Stimulated activated CD8-positive, alpha-beta memory T cell treated with anti-CD3 and anti-CD28 coated beads, Interleukin-12 subunit alpha, Interleukin-12 subunit beta, amount 100 ng/mL, for 1 hour (primary cell): ENCODE measurements at places on chromosomes 1 and 21.

DNA sequence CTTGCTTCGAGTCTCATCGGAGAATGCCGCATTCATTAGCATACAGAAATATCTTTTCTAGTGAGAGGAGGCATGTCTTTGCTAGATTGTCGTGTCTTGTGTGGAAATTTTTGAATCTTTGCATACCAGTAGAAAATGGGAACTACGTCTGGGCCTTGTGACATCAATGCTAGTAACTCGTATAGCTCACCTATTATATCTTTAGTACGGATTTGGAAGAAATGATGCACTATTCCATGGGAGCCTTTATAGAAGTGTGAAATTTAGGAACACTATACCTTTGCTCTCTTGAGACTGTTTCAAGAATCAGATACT, 835 bp downstream of the UHMK1 start:
- DNase-seq = no peak

DNA sequence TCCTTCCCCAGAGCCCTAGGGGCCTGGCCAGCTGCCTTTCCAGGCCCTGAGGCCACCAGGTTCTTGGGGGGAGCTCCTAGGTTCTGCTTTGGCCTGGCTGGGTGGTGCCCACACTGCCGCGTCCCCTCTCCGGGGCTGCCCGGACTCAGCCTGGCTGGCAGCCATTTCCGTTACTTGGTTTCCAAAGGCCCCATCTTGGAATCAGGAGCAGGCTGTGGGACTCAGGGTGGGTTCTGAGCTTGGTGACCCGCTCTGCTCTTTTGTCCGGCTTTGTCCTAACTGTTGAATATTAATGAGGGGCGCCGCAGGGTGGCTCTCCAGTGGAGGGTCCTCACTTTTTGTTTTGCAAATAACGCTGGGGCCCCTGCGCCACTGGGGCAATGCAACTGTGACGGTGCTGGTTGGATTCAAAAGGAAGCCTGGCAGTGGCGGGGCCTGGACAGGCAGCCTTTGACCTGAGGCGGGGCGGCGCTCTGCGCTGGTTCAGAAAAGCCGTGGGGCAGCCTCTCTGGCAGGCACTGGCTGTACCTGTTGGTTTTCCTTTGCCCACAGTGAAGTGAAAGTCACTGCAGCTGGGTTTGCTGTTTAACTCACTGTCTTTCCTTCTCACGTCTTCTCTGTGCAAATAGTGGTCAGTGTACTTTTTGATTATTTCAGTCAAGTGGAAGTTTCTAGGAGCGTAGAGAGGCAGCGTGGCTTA, 20.2 kb downstream of the SKI start:
- DNase-seq = no peak

- DNase-seq = no peak
Observed at GRCh38 chr1:236058141-236058934, 6.6 kb downstream of the NID1 start.

DNA sequence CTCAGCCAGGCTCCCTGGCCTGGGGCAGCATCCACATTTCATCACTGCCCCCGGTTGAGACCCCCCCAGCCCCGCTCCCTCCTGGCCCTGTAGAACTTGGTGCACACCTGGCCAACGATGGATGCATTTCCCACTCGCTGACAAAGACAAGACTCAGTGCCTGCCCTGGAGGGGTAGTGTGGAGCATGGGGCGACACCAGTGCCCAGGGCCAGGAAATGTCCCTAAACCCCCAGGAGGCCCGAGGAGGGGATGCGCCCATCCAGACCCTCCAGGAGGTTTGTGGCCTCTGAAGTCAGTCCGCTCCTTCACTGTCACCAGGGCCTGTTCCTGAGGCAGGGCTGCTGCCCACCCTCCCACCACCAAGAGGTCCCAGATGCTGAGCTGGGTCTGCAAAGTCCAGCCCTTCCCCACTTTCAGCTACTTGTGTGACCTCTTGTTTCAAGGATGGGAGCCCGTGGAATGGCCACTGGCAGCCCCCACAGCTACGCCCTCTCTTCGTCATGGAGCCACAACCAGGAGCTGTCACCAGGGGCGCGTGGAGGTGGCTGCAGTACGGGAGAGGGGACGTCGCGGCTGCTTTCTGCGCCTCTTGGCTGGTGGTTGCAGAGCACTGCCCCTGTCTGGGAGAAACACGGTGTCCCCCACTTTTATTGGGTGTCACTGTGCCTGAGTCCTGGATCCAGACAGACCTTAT, 35.7 kb downstream of the AJAP1 start:
- no peak for DNase-seq

DNA sequence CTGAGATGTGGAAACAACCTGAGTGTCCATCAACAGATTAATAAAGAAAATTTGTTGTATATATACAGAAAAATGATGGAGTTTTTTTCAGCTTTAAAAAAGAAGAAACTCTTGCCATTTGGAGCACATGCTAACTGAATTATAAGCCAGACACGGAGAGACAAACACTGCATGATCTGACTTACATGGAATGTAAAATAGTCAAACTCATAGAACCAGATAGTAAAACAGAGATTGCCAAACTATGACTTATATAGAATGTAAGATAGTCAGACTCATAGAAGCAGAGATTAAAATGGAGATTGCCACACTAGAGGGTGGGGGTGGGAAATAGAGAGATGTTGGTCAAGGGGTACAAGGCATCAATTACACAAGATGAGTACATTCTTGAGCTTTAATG, 1786.6 kb downstream of the PLA2G4A start:
- no peak for DNase-seq

- no peak for DNase-seq
Observed at GRCh38 chr1:37032660-37033354, 1.5 kb downstream of the GRIK3 start.

GRCh38 chr1:19974822-19975416, 4.5 kb downstream of the PLA2G2A start:
- no peak for DNase-seq

- no peak for DNase-seq
Observed at GRCh38 chr1:204990059-204990664, 52.9 kb upstream of the CNTN2 start.

- DNase-seq = no peak
Observed at GRCh38 chr1:114093624-114094362, 59.9 kb downstream of the SYT6 start.

DNA sequence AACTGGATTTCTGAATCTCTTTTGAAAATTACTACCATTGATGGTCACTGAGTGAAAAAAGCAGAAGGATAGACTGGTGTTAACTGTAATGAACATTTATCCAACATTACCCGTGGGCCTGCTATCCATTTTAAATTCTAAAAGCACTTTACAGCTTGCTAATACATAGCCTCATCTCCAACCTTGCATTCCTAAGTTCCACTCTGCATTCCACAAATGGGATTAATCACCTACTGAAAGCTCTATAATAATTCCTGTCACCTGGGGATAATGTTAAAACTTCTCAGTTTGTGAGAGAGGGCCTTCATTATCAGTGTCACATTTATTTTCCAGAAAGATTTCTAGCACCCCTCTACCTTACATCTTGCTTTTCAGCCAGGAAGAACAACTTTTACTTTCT, 38.2 kb downstream of the PTPRC start:
- no peak for DNase-seq

- DNase-seq = no peak
Observed at GRCh38 chr1:96927125-96927524, 205.5 kb downstream of the PTBP2 start.

DNA sequence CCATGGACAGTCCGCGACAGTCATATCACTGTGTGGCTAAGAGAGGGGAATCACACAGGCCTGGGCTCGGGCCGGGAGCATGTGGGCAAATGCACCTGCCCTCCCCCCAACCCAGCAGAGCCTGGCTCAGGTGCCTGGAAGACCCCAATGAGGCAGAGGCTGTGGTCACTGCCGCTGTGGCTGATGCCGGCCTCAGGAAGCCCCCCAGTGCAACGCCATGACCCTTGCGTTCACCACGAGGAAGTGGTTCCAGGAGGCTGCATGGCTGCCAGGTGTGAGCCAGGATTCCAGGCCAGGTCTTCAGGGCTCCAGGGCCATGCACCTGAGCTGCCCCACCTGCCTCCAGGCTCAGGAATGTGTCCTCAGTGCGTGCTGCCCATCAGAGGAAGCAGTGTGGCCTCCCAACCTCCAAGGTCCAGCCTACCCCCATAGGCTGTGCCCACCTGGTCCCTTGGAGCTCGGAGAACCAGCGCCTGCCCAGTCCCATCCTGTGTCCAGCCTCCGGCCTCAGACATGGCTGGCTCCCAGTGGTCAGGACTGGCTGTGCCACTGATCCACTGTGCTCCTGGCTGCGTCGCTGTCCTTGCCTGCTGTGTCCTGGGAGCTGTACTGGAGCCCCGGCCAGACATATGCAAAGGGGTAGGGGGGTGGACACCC, 8.0 kb downstream of the ARHGEF16 start:
- no peak for DNase-seq

- no peak for DNase-seq
Observed at GRCh38 chr1:116908820-116909511, 750 bp upstream of the PTGFRN start.

DNA sequence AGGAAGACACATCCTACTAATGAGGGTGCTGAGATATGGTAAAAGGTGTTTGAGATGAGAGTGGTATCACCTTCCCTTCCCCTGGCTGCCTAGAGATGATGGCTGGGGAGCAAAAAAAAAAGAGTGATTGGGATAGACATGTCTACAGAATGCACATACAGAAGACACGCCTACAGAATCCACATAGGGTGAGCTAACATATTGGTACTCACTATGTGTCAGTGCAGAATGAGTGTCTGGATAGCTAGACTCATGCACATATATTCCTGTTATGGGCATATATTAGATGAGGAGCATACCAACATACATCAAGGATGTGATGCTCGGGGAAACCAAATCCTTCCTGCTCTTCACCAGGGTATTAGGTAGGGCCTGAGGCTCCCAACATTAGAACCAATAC, 16.2 kb downstream of the CD34 start:
- DNase-seq = no peak

GRCh38 chr1:78622548-78622947, 2.3 kb downstream of the IFI44L start:
- DNase-seq = no peak

DNA sequence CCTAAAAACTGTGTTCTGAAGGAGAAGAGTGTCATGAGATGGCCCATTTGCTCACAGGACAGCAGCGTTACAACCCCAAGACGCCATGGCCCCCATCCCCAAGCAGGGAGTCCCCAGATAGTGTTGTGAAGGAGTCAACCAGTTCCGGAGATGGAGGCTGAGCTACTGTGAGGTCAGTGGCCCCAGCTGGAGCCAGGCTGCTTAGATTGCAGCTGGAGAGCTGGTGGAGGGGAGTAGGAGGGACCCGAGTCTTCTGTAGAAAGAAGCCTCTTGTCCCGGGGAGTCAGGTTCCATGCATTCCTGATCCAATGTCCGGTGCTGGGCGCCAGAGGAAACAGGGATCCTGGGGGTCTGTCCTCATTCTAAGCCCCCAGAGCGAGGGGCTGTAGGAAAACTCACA, 93.5 kb upstream of the SIM2 start:
- DNase-seq = no peak

GRCh38 chr1:9362488-9362887, 69.8 kb downstream of the SPSB1 start:
- no peak for DNase-seq

GRCh38 chr1:219503604-219504003, 109.3 kb downstream of the ZC3H11B start:
- no peak for DNase-seq

DNA sequence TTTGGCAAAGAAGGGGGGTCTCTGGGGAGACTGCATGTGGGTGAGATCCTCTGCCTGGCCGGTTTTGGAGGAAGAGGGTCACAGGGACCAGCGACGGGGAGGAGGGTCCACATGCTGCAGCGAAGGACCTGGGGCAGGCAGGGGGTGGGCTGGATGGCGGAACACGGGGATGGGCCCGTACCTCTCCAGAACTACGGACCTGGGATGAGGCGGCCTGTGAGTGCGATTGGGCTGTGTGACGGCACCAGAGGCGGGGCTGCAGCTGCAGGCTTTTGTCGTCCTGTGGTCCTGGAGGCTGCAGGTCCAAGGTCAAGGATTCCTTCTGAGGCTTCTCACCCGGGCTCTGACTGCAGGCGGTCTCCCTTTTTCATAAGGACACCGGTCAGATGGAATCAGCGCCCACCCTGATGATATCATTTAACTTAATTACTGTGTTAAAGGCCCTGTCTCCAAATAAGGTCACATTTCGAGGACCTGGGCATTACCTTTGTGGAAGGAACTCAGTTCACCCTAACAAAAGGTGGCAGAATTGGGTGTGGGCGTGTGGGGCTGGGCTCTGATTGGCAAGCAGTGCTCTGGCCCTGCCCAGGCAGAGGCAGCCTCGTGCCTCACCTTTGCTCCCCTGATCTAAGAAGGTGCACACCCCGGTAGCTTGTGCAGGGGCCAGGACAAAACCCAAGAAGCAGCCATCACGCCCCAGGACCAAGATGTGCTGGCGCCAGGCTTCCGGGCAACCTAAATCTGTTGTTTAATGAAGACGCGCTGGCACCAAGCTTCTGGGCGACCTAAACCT, 60.0 kb upstream of the TRAPPC10 start:
- no peak for DNase-seq

DNA sequence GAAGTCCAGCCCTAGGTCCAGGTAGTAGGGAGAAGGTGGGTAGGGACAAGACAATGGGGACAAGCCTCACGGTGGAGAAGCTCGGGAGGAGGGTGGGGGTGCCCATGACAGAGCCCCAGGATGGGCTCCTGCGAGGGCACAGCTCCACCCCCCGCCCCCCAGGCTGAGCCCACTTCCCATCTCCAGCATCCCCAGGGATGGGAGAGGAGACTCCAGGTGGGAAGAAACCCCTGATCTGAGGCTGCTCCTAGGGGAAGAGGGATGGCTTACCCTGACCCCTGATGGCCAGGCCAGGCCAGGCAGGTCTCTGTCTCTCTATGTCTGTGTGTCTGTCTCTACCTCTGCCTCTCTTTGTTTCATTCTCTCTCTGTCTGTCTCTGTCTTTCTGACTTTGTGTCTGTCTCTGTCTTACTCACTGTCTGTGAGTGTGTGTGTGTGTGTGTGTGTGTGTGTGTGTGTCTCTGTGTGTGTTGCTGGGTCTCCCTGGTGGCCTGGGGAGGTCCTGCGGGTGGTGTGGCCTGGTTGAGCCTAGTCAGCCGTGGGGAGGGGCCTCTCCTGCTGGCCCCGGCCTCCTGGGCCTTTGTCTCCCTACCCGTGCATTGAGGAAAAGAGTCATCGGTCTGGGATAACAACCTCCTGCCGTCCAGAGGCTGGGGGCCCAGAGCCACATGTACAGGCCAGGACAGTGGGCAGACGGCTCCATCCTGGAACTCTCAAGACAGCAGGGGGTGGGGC, 45.7 kb downstream of the WNT9A start:
- DNase-seq = no peak

DNA sequence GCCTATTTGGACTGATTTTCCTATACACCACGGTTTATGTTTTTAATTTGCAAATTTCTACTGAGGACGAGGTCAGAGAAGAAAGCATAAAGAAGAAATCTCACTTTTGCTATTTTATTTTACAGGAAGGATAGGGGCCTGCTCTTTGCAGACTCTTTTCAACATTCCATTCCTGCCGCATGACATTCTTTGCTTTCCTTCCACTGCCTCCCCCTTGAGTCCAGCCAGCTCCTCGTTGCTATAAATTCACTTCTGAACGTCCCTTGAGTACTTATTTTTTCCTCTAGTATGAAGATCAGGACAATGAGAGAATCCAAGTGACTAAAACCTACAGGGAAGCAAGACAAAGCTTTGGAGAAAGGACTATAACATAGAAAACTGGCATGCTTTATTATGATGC, 53.4 kb upstream of the PTGFR start:
- DNase-seq = no peak

GRCh38 chr1:183926983-183927382, 110.5 kb downstream of the COLGALT2 start:
- DNase-seq = no peak
